ENCODE measurements at places on chromosomes 2 and 18.
A peak's percentile ranks its signal among the peaks of the same experiment; 100 is the strongest.

DNA sequence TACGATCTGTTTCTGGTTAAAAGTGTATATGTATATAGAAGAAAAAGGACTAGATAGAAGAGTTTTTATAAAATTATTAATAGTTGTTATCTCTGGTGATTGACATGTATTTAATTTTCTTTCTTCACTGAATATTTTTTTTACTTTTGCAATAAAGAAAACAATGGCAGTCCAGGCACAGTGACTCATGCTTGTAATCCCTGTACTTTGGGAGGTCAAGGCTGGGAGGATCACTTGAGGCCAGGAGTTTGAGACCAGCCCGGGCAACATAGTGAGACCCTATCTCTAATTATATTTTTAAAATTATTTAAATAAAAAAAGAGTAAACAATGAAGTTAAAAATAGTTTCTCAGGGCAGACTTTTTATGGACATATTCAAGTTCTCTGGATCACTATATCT is 114.7 kb downstream of the FAM117B start:
- DNase-seq: no peak

- no peak for DNase-seq
These were observed 12.1 kb downstream of the EPAS1 start for GRCh38 chr2:46309052-46309953.

- DNase-seq: no peak
These were observed 10.6 kb downstream of the GFPT1 start for GRCh38 chr2:69376403-69376802.

DNA sequence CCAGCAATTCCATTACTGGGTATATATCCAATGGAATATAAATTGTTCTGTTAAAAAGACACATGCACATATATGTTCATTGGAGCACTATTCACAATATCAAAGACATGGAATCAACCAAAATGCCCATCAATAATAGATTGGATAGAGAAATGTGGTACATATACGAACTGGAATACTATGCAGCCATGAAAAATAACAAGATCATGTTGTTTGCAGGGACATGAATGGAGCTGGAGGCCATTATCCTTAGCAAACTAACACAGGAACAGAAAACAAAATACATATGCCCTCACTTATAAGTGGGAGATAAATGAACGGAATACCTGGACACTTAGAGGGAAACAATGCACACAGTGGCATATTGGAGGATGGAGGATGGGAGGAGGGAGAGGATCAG is 355.8 kb downstream of the CCDC85A start:
- DNase-seq: no peak

GRCh38 chr18:57023275-57023882 is 123.5 kb upstream of the BOD1L2 start:
- no peak for DNase-seq

- peak; percentile 39 for DNase-seq
These were observed 65.8 kb upstream of the ATL2 start for GRCh38 chr2:38442643-38443541.

- no peak for DNase-seq
These were observed 24.6 kb downstream of the CD302 start for GRCh38 chr2:159773426-159773825.

DNA sequence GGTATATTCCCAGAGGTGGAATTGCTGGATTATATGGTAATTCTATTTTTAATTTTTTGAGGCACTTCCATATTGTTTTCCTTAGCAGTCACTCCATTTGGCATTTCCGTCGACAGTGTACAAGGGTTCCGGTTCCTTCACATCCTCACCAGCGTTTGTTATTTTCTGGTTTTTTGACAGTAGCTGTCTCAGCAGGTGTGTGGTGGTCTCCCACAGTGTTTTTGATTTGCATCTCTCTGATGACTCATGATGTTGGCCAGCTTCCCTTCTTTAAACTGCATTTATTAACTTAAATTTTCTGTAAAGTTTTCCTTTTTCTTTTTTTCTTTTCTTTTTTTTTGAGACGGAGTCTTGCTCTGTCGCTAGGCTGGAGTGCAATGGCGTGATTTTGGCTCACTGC is 19.7 kb downstream of the SH3BP4 start:
- no peak for DNase-seq

DNA sequence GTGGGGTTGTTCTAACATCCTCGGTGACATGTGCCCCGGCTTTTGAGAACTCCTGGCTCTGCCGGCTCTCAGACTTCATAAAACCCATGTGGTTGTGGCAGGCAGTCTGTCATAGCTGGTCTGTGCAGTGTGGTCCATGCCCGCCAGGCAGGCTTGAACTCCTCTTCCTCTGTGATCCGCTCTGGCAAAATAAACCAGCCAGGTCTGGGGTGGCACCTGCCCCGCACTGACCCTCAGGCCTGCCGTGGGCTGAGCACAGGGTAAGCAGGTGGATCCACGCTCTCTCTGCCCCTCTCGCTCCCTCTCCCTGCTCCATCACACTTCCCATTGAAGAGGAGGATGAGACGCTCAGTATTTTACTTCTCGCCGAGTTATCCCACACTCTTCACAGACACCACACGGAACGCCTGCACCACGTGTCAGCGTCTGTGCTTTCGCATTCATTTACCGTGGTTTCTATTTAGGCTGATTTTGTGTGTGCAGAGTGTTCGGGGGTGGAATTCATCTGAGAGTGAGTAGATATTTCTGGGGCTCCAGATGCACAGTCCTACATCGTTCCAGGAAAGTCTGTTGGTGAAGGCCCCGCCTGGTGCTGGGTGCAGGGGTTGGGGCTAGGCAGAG is 56.4 kb downstream of the RTP5 start:
- peak; percentile 70 for DNase-seq

- DNase-seq: no peak
These were observed 117.6 kb downstream of the MAP4K4 start for GRCh38 chr2:101815154-101815553.

DNA sequence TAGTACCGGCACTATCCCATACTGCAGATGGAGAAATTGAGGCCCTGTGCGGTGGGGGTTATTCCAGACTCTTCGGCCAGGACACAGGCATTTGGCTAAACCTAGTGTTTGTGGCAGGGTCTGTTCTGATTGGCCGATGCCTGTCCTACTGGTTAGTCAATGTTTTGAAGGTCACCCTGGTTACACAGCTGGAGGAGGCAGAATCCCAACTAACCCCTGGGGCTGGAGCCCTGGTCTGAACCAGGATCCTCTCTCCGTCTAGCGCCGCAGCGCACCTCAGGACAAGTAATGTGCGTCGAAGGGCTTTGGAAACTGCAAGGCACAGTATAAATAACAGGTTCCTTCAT is 19.4 kb downstream of the TEX44 start:
- DNase-seq: no peak

GRCh38 chr2:43083710-43084698 is 142.4 kb downstream of the ZFP36L2 start:
- no peak for DNase-seq

DNA sequence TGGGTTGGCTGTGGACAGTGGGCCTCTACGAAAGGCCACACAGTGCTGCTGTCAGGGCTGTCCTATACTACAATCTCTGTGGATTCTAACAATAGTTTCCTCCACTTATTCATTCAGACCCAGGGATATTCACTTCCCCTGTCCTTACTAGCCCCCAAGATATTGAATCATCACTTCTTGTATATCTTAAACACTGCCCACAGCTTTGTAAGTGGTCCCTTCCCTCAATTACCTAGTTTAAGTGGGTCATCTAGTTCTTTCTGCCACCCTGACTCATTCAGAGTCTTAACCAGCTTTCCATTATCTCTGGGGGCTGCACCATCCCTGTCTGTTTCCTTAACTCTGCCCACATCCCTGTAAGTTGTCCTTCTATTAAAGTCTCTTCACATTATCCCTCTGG is 69.2 kb downstream of the CD28 start:
- DNase-seq: no peak

DNA sequence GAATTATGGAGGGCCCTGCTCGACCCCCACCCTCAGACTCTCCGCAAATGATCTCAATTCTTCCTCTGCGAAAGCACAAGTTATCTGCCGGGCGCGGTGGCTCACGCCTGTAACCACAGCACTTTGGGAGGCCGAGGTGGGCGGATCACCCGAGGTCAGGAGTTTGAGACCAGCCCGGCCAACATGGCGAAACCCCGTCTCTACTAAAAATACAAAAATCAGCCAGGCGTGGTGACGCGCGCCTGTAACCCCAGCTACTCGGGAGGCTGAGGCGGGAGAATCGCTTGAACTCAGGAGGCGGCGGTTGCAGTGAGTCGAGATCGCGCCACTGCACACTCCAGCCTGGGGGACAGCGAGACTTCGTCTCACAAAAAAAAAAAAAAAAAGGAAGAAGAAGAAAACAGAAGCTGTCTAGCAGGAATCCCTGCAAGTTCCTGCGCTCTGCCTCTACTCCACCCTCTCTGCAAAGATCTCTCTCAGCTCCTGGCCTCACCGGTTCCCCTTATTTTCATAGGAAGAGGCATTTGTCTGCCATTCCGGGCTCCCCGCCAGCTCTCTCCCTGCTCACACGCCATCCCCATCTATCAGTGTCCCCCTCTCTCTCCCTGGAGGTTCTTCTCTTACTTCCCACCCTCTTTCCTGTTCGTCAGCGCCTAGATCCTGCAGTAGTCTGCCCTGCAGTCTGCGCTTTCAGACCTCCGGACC is 13.5 kb upstream of the COLEC12 start:
- no peak for DNase-seq

- DNase-seq: no peak
These were observed 1530.9 kb upstream of the LRRTM1 start for GRCh38 chr2:81835321-81836000.

- no peak for DNase-seq
These were observed 287.6 kb upstream of the HNRNPA3 start for GRCh38 chr2:176924909-176925534.

DNA sequence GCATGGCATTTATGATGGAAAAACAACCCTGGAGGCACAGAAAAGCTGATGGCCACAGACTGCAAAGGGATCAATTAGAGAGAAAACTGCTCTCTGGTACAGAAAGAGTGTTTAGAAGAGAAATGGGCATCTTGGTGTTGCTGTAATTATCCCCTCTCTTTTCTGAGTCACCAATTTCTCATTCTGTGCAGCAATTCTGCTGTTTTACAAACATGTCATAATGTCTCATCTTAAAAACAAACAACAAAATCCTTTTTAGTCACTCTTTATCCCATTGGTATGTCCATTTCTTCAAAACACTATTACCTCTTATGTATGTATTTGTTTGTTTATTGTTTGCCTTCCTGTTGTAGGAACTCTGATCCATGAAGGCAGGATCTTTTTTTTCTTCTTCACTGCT is 73.9 kb upstream of the HK2 start:
- no peak for DNase-seq

- DNase-seq: no peak
These were observed 50.8 kb upstream of the PEX13 start for GRCh38 chr2:60966507-60967405.

- no peak for DNase-seq
These were observed 59.1 kb downstream of the NYAP2 start for GRCh38 chr2:225458431-225459117.

DNA sequence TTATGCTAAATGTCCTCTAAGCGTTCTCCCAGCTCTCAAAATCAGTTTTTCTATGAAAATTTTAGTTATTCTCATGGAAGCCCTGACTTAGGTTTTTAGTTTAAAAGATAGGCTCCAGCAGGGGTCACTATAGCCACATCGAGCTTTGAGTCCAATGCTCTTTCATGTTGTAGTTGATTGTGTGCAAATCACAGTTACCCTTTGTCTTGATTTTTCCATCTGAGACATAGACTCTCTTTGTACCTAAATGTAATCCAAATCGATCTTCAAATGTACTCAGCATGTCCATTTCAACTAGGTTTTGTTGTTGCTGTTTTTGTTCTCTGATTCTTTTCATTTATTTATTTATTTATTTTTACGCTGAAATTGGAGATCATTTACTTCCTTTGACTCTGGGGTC is 26.4 kb upstream of the MSTN start:
- DNase-seq: peak; percentile 20

DNA sequence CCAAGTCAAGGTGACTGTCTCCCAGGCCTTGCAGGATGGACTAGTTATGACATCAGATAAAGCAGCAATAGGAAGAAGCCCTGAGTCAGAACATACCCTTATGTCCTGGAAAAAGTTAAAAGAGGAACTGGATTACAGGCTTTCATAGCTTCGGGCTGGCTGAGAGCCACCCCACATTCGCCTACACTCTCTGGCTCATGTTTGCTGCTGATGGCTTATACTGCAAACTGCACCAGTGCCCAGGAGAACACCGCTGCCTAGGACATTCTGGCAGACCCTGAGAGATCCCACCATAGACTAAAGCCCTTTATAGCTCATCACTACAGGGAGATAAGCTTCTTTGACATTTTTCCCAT is 20.3 kb downstream of the SLC8A1 start:
- peak; percentile 16 for DNase-seq

DNA sequence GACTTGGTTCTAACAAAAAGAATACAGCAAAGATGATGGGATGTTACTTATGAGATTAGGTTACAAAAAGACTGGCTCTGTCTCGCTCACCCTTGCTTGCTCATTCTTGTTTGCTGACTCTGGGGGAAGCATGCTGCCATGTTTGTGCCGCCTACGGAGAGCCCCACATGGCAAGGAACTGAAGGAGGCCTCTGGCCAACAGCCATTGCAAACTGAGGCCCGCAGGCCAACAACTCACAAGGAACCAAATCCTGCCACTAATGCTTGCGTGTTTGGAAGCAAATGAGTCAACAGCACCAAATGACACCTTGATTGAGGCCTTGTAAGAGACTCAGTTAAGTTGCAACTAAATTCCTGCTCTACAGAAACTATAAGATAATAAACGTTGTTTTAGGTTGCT is 297.6 kb upstream of the STON1 start:
- no peak for DNase-seq

DNA sequence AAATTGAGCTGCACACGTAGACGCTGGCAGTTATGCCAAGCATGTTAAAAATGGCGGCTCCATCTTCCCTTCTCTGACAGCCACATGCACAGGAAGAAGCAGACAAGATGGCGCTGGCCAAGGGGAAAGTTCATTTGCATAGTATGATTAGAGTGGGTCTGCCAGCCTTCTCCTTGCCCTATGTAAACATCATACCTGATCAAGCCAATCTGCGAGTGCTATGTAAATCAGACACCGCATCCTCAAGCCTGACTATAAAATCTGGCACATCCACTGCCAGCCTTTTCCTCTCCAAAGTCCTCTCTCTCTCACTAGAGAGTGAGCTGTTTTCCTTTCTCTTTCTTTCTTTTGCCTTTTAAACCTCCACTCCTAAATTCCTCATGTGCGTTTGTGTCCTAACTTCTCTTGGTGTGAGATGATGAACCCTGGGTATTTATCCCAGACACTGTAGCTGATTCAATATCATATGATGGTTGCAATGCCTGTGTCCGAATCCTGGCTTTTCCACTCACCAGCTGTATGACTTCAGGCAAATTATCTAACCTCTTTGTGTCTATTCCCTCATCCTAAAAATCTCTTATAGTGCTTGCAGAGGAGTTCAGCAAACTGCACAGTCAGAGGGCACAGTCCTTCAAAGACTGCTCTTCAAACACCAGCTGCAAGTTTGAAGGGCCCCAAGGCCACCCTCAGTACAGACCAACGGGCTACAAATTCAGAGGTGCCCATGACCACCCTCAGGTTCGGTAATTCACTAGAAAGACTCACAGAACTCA is 39.3 kb upstream of the ITSN2 start:
- DNase-seq: no peak

GRCh38 chr2:127516041-127516762 is 10.1 kb downstream of the IWS1 start:
- peak; percentile 88 for DNase-seq
